Esophagus muscularis mucosa (tissue), 4 donors: ENCODE measurements at places on chromosomes 1 and 21.
A peak's percentile ranks its signal among the peaks of the same experiment; 100 is the strongest.

DNA sequence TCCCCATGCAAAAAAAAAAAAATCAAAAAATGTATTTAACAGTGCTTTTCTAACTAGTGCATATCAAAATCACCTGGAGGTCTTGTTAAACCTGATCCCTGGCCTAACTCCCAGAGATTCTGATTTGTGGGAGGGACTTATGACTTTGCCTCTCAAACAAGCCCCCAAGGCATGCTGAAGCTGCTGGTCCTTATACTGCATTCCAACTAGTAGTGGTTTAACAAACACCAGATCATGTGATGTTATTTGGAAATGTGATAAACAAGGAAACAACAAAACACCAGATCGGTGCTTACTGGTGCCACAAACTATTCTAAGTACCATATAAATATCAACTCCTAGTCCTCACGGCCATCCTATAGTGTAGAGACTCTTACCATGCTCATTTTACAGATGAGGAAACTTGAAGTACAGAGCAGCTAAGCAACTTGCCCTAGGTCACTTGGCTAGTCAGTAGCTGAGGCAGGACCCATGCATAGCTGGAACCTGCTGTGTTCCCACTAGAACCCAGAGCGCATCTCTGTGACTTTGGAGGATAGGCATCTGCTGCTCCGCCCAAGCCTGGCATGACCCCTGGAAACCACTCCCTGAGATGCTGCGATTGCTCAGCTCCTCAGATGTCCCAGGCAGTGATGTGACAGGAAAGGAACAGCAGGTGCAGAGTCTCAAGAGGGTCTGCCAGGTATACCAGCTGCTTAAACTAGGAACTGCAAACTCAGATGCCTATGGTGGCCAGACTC lies 38.1 kb downstream of the SOX13 start:
- DNase-seq = no peak

- DNase-seq = no peak
Measured at GRCh38 chr1:63799820-63800219, 26.0 kb downstream of the ROR1 start.

- no peak for DNase-seq
Measured at GRCh38 chr1:228350831-228351781, 55.5 kb downstream of the TRIM11 start.

GRCh38 chr1:205449750-205450443 lies 5.9 kb downstream of the BLACAT1 start:
- DNase-seq = no peak

DNA sequence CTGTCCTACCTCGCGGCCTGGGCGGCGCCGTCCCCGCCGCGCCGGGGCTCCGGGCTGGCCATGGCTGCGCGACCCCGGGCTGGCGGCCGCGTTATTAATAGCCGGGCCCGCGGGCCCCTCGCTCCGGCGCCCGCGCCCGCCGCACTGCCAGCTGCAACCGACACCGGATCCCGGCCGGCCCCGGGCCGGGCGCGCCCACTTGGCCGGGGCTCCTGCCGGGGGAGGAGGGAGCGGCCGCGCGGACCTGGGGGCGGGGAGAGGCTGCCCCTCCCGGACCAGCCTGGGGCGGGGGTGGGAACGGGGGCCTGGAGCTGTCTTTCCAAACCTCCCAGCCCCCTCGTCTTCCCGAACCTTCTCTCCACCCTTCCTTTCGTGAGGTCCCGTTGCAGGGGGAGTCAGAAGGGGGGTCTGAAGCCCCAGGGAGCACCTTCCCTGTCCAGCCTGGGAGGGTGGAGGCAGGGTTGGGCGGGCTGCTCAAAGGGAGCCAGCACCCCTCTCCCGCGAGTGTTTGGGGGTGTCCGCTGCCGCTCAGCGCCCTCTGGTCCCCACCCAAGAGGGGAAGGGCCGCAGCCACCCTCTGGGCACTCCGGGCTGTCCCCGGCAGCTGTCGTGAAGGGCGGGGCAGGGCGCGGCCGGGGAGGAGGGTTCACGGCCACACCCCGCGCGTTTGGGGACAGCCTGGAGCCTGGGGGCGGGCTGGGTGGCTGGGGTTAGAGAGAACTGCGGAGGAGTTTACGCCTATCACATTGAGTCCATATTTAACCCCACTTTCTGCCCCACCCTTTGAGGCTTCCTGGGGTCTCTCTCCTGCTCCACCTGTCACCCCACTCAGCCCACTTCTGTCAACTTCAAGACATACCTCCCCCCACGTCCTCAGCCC lies at the start of gene SYNC:
Gene SYNC, minus strand, starts transcription at position 172 of the 880 bp plus-strand sequence. Its CDS starts 110 bp downstream, at position 62.
- DNase-seq = no peak

DNA sequence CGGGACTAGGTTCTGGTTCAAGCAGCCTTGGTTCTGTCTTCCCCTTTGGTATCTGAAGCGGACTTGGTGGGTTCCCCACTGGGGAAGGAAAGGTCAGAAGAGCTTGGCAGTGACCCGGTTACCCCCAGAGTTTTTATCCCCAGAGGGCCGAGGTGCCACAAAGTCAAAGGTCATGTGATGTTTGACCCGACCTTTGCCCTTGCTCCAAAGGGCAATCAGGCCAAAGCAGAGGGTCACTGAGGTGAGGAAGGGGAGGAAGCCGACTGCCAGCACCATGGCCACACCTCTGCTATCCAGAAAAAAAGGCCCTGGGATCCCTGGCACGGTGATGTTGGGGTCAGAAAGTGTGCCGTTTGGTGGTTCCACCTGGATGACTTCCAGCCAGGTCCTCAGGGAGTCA lies 4.4 kb downstream of the LINGO4 start:
- DNase-seq = no peak

- no peak for DNase-seq
Measured at GRCh38 chr1:192343344-192343743, 26.6 kb downstream of the RGS21 start.

GRCh38 chr1:33897092-33897725 lies 33.3 kb downstream of the HMGB4 start:
- no peak for DNase-seq

DNA sequence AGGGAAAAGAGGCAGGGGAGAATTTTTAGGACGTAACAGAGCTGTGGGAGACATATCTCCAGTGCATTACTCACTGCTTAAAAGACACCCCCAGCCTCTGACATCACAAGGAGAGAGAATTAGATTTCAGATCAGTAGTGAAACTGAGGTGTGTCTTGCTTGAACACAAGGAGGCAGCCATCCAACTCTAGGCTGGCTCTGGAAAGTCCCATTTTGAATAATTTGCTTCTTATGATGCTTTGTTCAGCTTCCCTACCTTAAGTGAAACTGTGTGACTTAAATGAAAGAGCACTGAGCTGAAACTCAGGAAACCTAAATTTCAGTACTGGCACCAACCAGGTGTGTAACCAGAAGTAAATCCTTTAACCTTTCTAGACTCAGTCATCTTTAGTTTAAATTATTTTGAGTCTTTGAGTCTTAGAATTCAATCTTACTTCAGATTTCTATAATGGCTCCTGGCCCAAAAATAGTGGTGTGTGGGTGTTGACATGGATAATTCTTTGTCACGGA lies 251.6 kb upstream of the SGIP1 start:
- no peak for DNase-seq

DNA sequence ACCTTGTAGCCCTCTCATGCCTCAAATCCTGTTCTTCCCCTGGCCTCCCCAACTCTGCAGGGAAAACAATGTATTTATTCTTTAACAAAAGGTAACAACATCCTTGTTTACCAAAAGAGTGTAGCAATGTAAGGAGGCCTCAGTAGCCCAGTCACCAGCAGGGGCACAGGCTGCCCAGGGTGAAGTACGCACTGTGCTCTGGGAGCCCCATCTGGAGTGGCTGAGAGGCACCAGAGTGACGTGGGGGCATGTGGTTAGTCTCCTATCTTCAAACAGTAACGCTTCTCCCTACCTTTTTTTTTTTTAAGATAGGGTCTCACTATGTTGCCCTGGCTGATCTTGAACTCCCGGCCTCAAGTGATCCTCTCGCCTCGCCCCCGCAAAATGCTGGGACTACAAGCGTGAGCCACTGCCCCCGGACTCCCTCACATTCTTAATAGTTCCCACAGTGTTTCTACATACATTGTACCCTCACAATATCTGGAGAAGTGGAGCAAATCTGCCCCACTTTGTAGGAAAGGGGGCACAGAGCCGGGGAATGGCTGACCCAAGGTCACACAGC lies 51.3 kb upstream of the ECE1 start:
- no peak for DNase-seq

- no peak for DNase-seq
Measured at GRCh38 chr1:14975119-14975518, 178.4 kb upstream of the TMEM51 start.

DNA sequence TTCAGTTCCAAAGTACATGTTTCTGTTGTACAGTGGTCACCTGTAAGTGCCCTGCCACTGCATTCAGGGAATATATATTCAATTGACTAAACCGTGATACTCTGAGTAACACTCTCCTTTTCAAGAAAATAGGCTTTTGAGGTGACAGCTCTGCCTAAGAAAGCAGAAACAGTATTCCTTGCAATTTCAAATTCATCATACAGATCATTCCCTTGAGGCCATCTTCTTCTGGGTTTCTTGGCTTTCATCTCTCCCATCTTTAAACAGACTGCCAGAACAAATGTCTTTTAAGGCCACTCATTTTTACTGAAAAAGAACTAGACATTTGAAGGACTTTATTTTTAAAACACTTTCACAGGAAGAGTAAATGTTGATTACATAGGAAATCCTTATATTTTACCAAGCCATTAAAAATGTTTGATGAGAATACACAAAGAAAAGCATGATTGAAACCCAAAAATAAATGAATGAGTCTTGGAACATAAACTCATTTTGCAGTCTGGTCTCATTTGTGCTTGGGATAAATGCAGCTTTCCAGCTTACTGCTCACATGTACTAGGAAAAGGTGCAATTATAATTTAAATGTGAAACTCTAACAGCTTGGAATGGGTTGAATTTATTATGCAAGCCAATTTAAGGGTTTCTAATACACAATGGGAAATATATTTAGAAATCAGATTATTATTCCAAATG lies 34.7 kb downstream of the PLPPR5 start:
- no peak for DNase-seq

DNA sequence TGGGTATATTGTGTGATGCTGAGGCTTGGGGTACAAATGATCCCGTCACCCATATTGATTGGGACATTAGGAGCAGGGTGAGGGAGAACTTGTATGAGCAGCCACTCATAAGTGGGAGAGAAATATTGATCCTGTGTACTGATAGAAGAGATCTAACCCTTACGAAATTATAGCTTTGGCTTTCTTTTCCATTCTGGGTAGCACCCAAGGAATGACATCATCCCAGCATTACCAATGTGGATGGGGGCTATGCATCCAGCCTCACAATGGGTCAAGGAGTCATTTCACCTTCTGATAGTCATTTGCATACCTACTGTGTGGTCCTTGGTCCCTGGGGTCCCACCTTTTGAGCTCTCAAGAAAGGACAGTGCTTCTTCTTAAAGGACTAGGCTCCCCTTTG lies 1.9 kb upstream of the NAV1 start:
- DNase-seq = no peak

DNA sequence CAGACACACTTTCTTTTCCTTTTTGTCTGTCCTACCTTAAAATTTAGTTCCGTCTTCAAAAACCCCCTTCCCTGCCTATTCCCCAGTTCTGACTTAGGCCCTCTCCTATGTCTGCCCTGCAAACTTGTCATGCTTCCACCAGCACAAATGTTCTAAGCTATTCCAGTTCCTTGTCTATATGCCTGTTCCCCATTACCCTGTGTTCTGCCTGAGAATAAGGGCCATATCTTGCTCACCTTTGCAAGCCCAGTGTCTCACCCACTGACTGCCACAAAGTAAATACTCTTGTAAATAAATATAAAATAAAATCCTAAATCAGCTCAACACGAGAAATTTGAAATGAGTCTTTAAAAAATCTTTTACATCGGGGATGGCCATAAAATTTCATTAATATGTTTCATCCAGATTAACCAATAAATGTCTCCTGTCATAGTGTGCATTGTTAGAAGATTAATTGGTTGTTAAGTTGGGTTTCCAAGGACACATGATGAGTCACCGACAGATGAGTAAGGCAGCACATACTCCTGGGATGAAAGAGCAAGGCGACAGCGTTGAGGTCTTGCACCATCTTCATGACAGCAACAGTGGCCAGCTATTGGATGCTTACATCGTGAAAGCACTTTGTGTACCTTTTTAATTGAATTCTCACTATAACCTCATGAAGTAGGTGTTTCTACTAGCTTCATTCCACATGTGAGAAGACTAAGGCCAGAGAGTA lies 92.6 kb upstream of the NGF start:
- DNase-seq = peak; percentile 34

DNA sequence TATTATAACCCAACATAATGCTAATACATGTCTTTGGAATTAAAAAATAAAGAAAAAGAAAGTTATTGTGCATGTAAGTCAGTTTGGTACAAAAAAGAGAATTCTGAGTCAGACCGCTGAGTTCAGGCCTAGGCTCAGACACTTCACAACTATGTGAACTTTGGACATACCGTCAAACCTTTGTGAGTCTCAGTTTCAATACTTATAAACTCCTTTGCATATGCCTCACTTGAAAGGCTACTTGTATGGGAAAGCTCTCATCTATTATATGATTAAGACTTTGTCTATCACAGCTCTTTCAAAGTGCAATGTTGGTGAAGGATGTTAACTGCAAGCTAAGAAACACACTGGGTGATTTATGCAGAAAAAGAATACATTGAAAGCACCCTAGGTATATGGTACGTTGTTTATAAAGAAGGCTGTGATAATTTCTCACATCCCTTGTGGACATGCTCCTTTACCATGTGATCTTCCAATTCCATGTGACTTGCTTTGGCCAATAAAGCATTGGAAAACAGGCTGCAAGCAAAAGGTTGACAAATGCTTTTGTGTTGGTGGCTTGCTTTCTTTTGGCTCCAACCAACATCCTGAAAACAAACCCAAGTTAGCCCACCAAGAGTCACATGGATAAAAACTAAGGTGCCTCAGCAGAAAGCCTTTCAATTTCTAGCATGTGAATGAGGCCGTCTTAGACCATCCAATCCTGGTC lies 49.6 kb downstream of the INTS7 start:
- no peak for DNase-seq

DNA sequence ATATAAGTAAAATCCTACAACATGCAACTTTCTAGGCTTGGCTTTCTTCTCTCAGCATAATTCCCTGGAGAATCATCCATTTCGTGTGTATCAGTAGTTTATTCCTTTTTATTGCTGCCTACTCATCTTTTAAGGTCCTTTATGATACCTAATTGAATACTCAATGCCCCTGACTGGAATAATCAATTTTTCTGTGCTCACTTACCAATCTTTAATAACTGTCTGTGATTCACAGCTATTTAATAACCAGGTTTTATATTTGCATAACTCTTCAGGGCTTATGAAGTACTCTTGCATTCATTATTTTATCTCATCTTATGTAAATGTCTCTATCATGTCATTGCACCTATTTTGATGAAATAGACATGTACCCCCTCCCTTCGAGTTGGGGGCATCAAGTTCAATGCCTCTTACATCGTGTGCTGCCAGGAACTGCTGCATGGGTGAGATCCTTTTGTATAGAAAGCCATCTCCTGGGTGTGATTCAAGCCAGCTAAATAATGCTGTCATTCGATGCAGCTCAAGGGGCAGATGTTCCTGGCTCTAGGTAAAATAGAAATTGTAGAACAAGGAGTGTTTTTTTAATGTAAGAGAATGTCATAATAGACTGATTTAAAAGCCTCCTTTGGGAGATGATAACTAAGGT lies 222.7 kb downstream of the SLC35F3 start:
- peak; percentile 26 for DNase-seq

GRCh38 chr1:174996476-174996875 lies 3.3 kb upstream of the CACYBP start:
- DNase-seq = no peak
